ENCODE measurements at places on chromosomes 7 and 10. TPM values are rescaled to one million over a fixed set of nuclear protein-coding genes. Genes with fewer than 3 reads are reported as not detected.
A peak's percentile ranks its signal among the peaks of the same experiment; 100 is the strongest.

GRCh38 chr7:16515785-16516685 is 10.6 kb upstream of the LRRC72 start:
- DNase-seq: no peak

- DNase-seq: no peak
Measured at GRCh38 chr7:70356787-70357328, 758.6 kb downstream of the AUTS2 start.

TDRD1 gene
- 0.32 TPM for polyA plus RNA-seq

DNA sequence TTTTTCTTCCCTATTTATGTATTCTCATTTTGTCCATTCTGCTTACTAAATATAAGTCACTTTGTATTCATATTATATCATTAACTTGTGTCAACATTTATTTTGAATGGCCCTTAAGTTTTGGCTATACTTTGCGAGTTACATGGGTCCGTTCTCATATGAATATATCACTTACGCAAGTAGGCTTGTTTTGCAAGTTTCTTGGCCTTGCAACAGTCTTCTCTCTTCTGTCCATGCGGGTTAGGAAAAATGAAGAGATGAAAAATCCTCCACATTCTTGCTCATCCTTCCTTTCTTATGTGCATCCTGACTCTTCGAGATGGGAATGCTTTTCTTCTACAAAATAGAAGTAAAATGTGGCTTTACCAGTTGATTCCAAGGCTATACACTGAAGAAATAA is 82.8 kb downstream of the GPR158 start:
- DNase-seq: no peak

- no peak for DNase-seq
Measured at GRCh38 chr10:68516766-68517165, 10.6 kb downstream of the SLC25A16 start.

- DNase-seq: peak; percentile 50
Measured at GRCh38 chr10:88389456-88389855, 193.7 kb downstream of the RNLS start.

PIP gene
- polyA plus RNA-seq: not detected

Measured in CD4-positive, CD25-positive, alpha-beta regulatory T cell (primary cell).